Inflammatory macrophage (primary cell): ENCODE measurements at places on chromosomes 7 and 10.
A peak's percentile ranks its signal among the peaks of the same experiment; 100 is the strongest.

DNA sequence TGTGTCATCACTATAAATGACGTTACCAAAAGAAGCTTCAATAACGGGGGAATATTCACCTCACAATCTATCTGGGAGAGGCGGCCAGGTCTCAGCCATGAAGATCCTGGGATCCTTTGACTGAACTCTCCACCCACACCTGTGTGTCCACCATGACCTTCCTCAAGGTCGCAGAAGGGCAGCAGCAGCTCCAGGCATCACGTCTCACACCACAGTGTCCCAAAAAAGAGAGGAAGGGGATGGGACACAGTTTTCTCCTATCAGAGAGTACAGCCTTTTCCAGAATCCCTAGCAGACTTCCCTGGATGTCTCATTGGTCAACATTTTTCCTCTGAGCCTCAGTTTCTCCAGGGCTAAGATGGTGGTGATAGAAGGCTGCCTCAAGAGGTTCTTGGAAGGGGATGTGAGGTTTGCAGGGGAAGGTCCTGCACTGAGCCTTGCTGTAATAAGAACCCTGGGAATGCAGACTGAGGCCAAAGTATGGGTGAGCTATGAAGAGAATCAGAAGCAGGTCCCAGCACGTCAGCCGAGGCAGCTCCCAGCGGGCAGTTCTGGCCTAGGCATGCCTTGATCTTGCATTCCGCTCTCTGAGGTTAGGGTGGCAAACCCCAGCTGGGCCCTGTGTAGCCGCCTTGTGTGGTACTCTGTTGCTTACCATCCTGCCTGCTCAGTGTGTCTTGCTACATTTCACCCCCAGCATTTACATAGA, 63.8 kb downstream of the COL26A1 start:
- DNase-seq, result no peak

GRCh38 chr7:18740579-18740988, 245.0 kb downstream of the HDAC9 start:
- no peak for DNase-seq

DNA sequence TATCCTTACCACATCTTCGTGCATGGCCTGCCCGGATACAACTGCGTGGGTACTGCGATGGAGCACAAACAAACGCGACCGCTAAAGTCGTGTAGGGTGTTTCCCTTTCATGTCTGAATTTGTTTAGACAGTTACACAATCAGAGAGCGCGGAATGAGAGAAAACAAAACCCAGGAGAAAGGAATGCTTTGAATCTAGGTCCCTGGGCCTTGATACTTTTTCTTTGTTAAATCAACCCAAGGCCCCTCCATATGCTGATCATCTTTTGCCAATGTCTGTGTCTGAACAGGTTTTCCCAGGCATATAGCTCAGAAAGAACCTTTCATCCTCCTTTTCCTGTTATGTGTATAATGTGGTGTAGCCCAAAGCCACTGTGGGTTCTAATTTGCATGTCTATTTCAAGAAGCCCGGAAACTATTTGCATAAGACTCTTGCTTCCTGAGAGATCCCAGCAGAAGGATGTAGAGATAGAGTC, 145.8 kb downstream of the FRMD4A start:
- peak; percentile 64 for DNase-seq

DNA sequence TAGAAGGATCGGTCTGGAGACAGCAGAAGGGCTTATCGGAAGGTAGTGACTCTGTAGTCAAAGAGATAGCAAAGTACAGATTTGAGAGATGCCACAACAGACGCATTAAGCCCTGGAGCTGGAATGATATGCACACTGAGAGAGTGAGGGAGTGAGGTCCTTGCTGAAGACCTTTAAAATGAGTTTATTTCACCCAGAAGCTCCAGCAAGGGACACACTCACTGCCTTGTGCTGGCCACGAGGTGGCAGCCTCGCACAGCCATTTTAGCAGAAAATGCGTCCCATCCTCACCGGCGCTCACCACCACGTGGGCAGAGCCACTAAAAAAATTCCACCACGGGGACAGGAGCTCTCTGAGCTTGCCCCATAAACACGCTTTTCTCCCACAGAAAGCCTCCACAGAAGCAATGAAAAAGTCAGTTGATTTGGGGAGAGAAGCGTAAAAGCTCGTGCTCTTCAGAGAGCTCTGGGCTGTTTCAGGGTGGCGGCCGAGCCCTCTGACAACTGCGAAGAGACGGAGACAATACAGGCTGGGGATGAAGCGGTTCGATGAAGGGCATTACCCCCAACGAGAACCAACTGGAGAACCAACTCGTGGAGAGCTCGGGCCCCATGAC, 163.0 kb upstream of the KLF14 start:
- peak; percentile 87 for DNase-seq

GRCh38 chr7:131010029-131010716, 276.2 kb upstream of the KLF14 start:
- peak; percentile 50 for DNase-seq

DNA sequence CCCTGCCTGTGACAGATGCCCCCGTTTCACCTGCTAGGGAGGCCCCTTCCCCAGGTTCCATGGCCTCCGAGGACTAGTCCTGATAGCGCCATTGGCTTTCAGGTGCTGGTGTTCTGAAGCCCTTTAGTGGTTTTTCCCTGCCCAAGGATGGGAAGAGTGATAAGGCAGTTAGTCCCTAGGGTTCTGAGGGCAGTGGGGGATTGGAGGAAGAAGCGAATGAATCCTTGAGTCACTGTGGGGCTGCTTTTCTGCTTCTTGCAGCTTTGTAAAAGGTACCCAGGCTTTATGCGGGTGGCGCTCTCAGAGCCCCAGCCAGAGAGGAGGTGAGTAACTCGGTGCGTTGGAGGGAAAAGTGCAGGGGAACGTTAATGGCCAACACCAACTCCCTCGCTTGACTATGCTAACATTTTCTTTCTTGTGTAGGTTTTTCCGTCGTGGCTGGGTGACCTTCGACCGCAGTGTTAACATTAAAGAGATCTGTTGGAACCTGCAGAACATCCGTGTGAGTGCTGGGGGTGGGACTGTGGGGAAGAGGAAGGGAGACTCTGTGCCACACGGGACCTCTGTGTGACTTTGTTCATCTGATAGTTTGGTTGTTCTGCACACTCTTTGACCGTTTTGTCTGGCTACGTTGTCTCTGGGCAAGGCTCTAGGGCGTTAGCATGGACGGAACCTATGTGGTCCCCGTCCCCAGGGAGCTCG, 3.9 kb downstream of the UFSP1 start:
- DNase-seq, result no peak

DNA sequence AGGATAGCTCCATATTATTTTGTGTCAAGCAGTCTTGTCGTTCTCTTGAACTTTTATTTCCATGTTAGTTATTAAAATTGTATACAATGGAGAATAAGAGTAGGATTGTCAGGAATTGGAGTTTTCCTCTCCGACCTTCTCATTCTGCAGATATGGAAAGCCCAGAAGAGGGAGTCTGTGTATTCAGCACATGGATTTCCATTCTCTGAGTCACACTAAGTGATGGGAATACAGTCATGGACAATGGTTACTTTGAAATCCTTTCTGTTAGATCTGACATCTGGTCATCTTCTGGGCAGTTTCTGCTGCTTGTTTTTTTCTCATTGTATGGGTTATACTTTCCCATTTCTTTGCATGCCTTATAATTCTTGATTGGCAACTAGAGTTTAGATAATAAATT, 5.0 kb upstream of the TASOR2 start:
- DNase-seq, result no peak

GRCh38 chr10:15096661-15097010, 519 bp upstream of the RPP38 start:
- DNase-seq, result no peak

GRCh38 chr7:129083525-129083924, 28.6 kb upstream of the TNPO3 start:
- DNase-seq, result no peak

DNA sequence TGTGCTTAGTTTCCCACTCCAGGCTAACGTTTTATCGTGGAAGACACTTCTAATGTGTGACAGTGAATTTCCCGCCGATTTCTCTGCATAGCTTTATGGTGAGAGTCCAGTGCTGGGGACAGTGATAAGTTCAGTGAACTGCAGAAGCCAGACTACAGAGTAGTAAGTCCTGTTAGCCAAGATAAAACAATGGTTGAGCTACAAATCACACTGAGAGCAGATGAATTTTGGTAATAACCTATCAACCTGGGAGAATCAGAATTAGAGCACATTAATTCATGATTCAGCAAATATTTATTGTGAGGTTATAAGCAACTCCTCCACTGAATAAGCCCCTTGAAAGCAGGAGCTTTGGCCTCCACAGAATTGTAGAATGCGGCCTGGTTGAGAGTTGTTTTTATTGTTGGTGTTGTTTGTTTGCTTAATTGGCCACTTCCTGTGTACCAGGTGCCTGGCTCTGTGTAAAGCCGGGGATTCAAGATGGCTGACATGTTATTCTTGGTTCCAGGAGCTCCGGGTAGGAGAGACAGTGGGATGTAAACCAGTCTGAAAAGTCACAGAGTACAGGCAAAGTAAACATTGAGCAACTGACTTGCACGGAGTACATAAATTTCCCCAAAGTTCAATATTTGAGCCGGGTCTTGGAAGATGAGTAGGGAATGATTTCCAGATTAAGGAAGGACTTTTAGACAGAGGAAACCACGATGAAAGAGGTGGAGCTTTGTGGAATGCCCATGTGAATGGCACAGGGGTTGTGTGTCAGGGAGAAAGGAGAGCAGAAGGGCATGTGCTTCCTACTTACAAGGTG, 112.7 kb downstream of the SNX10 start:
- DNase-seq, result no peak

DNA sequence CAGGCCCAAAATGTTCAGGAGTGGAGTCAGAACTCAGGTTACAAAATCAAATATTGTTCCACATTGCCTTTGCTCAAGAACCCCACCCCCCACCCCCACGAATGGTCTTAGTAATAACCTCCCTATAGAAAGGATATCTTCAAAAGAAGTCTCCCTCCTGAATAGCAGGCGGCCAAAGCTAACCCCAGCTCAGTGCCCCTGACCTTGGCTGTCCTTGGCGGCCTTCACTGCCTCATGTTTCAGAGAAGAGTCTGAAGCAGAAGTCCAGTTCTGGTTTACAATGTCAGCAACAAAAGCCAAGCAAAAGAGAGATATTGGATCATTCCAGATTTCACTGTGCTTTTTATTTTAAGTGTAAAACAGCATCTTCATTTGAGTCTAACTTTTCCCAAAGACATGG, 476.5 kb upstream of the NRP1 start:
- no peak for DNase-seq

- peak; percentile 69 for DNase-seq
These were observed 11.1 kb upstream of the CRTAC1 start for GRCh38 chr10:98041352-98042043.

DNA sequence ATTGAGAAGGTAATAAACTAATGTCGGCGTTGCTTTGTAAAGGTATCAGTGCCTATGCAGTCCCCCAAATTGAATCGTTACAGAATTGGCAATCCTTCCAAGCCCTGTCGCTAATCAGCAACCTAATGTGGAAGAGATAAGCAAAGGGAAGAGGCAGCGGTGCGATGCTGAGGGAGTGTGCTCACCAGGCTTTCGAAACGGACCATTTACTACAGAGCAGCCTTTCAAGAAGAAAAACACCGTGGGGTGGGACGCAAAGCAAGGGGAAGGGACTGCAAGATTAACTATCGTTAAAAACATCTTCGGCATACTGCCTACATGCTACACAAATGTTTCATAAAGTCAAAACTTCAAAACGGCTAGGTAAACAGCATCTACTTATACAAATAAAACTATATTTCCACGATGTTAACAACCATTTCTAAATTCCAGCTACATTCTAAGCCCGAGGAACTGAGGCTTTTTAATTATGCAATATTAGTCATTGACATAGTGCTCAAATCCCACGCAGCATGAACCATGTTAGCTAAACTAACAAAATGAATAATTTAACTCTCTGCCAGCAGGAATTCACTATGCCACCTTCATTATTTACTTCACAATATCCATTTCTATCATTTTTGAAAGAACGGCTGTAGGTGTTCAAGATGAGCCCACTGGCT, 85.2 kb downstream of the CHCHD3 start:
- DNase-seq, result no peak

DNA sequence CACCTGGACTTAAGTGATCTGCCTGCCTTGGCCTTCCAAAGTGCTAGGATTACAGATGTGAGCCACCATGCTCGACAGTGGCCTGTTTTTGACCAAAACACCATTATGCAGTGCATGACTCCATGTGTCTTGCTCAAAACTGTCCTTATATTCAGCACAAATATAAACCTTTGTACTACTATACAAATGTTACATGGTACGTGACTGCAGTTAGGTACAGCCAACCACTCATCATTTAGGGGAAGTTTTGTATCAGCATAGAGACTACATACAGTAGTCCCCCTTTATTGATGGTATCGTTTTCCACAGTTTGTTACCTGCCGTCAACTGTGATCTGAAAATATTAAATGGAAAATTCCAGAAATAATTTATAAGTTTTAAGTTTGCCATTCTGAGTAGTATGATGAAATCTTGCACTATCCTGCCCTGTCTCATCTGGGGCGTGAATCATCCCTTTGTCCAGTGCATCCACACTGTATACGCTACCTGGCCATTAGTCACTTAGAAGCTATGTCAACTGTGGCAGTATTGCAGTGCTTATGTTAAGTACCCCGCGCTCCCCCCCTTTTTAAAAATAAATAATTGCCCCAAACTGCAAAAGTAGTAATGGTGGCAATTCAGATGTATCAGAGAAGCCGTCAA, 23.3 kb upstream of the ZNF282 start:
- DNase-seq, result no peak

- no peak for DNase-seq
These were observed 2.4 kb downstream of the CHST12 start for GRCh38 chr7:2405601-2406345.

GRCh38 chr10:123906884-123907652, 15.5 kb upstream of the CPXM2 start:
- DNase-seq, result no peak

GRCh38 chr10:133440633-133441285, 13.0 kb upstream of the SCART1 start:
- DNase-seq, result no peak

DNA sequence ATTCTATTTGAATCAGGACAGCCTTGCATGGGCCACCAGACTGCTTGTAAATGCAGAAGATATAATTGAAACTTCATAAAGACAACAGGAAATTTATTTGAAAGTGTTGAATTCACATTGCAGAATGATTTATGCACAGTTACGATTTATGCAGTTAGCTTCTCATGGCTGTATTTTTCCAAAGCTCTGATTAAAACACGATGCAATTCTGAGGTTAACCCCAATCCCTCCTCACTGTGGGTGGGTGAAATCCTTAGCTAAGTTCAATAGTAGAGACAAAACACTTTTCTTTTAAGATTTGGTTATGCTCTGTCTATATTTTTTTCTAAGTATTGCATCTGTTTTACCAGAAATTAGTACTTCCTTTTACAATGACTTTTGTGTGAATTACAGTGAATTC, 728.8 kb upstream of the IGFBP3 start:
- DNase-seq, result no peak

GRCh38 chr10:29879862-29880261, 179.5 kb downstream of the JCAD start:
- no peak for DNase-seq

- no peak for DNase-seq
These were observed 37.1 kb downstream of the CAV1 start for GRCh38 chr7:116561697-116562483.
